ENCODE measurements at places on chromosomes 16 and 17. TPM values are rescaled to one million over a fixed set of nuclear protein-coding genes. Genes with fewer than 3 reads are reported as not detected.
A peak's percentile ranks its signal among the peaks of the same experiment; 100 is the strongest.

GRCh38 chr17:31385428-31386285 is 5.8 kb upstream of the RAB11FIP4 start:
- peaks cover 2% of the 10 kb centered on the region for H3K4me1 ChIP-seq
- H3K36me3 ChIP-seq, result no peaks in the 10 kb centered on the region
- DNase-seq, result no peak

DNA sequence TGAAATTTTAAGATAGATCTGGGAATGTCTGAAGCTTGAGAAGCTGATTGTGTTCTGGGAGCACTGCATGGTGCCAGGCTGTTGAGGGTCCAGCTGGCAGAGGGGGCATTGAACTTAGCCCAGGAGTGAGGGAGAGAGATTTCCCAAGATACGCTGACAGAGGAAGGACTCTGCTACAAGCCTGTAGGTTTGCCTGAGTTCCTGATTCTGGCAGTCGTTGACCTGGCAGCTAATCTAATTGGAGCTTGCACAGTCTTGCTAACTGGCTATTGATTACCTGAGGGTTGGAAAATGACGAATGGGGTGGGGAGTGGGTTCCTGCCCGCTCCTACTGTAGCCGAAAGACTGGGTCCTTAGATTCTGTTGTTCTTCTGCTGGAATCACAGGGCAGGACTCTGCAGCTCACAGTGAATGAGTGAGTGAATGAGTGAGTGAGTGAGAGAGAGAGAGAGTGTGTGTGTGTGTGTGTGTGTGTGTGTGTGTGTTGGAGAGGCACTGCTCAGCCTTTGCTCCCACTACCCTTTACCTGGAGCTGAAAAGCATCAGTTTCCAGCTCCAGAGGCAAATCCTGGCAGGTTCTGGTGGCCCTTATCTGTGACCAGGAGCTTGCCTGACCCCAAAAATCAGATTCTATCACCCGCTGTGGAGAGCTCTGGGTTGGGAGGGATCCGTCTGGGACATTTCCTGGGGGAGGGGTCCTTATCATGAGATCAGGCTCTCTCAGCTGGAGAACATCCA is 16.7 kb downstream of the CTRL start:
- no peak overlapping the region for H3K27ac ChIP-seq
- H3K4me3 ChIP-seq, result no peak overlapping the region
- no peak for DNase-seq
- peaks cover 3% of the 10 kb centered on the region for H3K36me3 ChIP-seq
- H3K4me1 ChIP-seq, result peaks cover 19% of the 10 kb centered on the region

- peak overlapping the region; percentile 84 for H3K4me3 ChIP-seq
- peaks cover 7% of the 10 kb centered on the region for H3K36me3 ChIP-seq
- DNase-seq, result peak; percentile 53
- H3K27ac ChIP-seq, result peak overlapping the region; percentile 92
Measured at GRCh38 chr17:75345514-75346167, 56.4 kb upstream of the SLC25A19 start.

DNA sequence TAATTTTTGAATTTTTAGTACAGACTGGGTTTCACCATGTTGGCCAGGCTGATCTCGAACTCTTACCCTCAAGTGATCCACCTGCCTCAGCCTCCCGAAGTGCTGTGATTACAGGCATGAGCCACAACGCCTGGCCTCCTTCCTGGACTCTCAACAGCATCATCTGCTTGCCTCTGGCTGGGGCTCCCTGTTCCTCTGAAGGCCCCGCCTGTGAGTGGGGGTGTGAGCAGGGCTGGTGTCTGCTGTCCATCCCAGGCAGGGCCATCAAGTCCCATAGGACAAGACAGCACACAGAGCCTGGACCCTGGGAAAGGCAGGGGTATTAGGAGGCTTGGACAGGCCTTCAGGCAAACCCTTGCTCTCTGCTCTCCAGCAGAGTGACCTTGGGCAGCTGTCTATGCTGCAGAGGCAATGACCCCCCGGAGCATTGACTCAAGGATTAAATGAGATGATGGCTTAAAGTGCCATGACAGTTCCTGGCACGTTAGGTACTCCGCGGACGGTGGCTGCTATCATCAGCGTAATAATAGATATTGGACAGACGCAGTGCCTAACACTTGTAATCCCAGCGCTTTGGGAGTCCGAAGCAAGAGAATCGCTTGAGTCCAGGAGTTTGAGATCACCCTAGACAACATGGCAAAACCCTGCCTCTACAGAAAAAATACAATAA is 19.2 kb downstream of the SCNN1B start:
- no peak overlapping the region for H3K4me3 ChIP-seq
- no peak for DNase-seq
- no peak overlapping the region for H3K27ac ChIP-seq
- H3K27me3 ChIP-seq, result peaks cover 6% of the 10 kb centered on the region

DNA sequence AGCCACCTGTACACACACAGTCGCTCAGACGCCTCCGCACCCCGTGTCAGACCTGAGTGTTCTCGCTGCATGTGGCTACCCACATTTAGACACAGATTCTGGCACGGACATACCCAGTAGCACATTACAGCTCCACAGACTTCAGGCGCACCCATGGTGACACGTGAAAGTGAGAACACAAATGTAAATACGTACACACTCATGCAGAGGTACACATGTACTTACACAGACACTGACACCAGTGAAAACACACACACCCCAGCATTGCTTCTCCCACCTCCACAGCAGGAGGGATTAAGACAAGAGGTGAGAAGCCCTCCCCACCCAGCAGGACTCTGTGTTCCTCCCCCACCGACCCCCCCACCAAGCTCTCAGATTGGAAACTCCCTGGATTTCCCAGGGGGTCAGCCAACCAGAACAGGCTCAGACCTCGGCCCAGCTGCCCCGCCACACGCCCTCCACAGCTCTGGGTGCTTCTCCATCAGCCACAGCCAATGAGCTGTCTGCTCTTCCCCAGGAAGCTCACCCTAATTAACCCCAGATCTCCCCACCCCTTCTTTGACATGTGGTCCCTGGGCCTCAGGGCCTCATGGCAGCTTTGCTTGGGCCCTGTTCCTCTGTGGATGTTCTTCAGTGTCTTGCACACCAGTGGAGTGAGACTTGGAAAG is 5.3 kb upstream of the FOXN1 start:
- H3K27me3 ChIP-seq, result peaks cover 8% of the 10 kb centered on the region
- no peak overlapping the region for H3K4me3 ChIP-seq
- H3K36me3 ChIP-seq, result no peaks in the 10 kb centered on the region
- no peak overlapping the region for H3K27ac ChIP-seq
- no peak for DNase-seq

DNA sequence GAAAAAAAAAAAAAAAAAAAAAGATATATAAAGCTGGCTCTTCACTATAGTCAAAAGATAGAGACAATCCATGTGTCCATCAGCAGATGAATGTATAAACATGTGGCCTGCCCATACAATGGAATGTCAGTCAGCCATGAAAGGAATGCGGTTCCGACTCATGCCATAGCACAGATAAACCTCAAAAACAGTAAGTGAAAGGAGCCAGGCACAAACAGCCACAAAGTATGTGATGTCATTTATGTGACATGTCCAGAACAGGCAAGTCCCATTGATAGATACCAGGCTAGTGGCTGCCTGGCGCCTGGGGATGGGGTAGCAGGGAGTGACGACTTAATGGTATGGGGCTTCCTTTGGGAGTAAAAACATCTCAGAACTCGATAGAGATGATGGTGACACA is 155.7 kb downstream of the CMIP start:
- H3K36me3 ChIP-seq, result no peaks in the 10 kb centered on the region
- DNase-seq, result no peak
- H3K27me3 ChIP-seq, result no peaks in the 10 kb centered on the region
- no peak overlapping the region for H3K4me3 ChIP-seq

DNA sequence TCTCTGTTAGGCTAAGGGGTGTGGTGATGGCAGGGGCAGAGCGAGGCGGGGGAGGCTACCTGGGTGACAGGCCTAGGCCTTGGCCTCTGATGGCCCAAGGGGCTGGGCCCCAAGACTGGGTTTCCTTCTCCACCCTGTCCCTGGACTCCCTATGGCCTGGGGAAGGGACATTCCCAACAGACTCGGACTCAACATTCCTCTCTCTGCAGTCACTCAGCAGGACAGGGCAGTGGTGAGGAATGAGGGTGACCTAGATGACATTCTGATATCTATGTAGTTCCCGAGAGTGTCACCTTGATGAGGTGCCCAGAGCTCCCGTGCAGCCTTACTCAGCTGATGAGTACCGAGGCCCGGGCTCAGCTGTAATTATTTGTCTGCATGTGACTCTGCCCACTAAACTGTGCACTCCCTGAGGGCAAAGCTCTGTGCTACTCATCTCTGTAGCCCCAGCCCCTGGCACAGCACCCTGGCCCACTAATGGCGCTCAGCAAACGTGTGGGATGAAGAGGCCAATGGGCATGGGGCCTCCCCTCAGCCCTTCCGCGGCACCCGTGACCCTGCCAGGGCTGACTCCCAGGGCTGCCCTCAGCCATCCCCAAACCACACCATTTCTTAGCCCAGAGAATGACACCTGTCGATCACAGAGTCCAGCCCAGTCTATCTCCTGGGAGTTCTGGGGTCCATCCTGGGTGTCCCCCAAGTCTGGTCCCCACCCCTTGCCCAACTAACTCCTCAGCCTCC is 2.2 kb downstream of the PLCD3 start:
- H3K27ac ChIP-seq, result no peak overlapping the region
- peaks cover 13% of the 10 kb centered on the region for H3K27me3 ChIP-seq

DNA sequence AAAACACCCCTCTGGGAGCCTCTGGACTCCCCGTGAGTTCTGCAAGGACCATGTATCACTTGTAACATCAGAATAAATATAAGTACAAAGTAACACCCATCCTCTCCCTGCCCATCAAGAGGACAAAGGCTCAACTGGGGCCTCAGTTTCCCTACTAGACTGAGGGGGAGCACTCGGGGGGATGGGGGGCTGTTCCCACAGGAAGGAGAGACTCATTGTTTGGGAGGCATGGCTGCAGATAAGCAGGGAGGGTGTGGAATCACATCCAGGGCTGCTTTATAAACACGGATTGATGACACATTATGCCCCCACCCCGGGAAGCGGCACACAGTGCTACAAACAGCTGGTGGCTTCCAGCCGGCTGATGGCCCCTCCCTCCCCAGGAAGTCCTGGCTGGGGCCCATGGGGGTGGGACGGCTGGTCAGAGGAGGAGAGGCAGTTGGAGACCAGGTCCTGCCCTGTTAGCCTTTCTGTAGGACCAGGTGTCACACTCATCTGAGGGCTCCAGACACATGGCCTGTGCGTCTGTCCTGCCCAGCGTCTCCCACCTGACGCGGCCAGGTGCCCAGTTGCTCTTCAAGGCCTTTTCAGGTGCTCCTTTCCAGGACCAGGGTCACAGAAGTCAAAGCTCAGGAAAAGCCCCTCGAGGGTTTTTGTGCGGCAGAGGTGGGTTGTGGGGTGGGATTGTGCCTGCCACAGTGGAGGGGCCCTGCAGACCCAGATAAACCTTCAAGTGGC is 1.3 kb upstream of the MPG start:
- peak overlapping the region; percentile 58 for H3K27ac ChIP-seq
- peaks cover 28% of the 10 kb centered on the region for H3K27me3 ChIP-seq
- DNase-seq, result no peak
- H3K36me3 ChIP-seq, result peaks cover 6% of the 10 kb centered on the region

DNA sequence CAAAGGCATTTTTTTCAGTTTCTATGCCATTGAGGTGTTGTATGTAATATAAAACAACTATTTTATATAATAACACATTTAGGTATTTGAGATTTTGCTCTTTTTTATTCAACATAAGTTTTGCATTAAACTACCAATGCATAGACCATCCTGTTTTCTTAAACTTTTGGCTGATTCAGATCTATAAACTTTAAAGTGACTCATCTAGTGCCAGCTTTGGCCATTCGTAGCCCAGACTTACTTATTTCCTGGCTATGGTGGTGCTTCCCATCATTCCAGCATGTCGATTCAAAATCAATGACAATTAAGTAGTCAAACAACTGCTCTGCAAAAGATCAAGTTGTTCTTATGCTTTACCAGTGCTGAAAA is 3.1 kb downstream of the ERI2 start:
- H3K27ac ChIP-seq, result no peak overlapping the region
- peaks cover 21% of the 10 kb centered on the region for H3K4me1 ChIP-seq
- no peak overlapping the region for H3K4me3 ChIP-seq
- no peak for DNase-seq

DNA sequence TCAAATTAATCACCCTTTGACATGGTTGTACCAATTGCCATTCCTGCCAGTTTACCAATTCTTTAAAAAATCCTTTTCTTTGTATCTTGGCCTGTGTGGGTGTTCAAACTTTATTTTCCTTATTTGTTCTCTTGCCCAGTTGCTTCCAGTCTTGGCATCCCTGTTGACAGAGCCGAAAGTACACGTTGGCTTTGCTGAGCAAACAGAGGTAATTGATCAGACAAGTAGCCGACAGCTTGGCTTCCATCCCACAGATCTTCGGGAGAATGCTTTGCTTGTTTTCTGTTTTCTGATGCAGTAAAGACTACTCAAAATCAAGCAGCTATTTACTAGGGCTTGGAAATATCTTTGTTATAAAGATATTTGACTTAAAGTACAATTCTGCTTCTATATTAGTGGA is 506.8 kb upstream of the SALL1 start:
- no peaks in the 10 kb centered on the region for H3K4me1 ChIP-seq
- H3K27ac ChIP-seq, result no peak overlapping the region
- H3K36me3 ChIP-seq, result no peaks in the 10 kb centered on the region
- DNase-seq, result no peak

DNA sequence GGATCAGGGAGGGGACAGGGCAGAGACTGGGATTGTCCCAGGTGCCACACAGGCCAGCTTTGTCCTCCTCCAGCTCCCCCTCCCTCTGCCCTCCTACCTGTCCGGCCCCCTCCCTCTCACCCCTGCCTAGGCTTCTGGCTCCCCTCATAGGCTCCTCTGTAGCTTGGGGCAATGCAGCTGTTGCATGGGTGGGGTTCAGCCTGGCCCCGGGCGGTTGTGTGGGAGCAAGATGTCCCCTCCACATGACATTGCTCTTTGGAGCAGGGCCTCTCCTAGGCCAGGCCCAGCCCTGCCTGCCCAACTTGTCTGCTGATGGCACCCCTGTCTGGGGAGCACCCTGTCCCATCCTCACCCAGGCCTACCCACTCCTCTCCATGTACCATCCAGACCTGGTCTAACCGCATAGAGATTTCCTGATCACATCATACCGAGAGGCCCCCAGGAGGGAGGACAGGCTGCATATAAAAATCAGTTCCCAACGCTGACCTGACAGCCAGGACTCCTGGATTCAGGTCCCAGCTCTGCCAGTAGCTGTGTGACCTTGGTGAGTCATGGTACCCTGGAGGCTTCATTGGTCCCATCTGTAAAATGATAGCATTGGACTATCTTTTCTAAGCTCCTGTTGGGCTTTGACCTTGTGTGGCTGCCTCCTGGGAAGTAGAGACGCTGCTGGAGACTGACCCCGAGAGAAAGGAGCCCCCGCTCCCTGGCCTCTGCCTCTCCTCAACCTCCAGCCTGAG is 48.8 kb upstream of the DLX4 start:
- H3K4me1 ChIP-seq, result no peaks in the 10 kb centered on the region
- H3K27ac ChIP-seq, result no peak overlapping the region
- no peak for DNase-seq

- no peaks in the 10 kb centered on the region for H3K4me1 ChIP-seq
- H3K27me3 ChIP-seq, result no peaks in the 10 kb centered on the region
- H3K36me3 ChIP-seq, result no peaks in the 10 kb centered on the region
- H3K27ac ChIP-seq, result no peak overlapping the region
- H3K4me3 ChIP-seq, result no peak overlapping the region
Measured at GRCh38 chr17:79461041-79461440, 149.8 kb downstream of the RBFOX3 start.

GRCh38 chr17:42288803-42289610 is 709 bp downstream of the STAT5A start:
- peaks cover 27% of the 10 kb centered on the region for H3K36me3 ChIP-seq
- peaks cover 40% of the 10 kb centered on the region for H3K4me1 ChIP-seq
- peak; percentile 73 for DNase-seq
- H3K4me3 ChIP-seq, result peak overlapping the region; percentile 91
- no peaks in the 10 kb centered on the region for H3K27me3 ChIP-seq

Gene DUS2
- 21.1 TPM for total RNA-seq

Gene CD300LD
- not detected for total RNA-seq

Gene HEATR9
- 6.3 TPM for total RNA-seq

Gene HASPIN
- 17.5 TPM for total RNA-seq

Gene CCL22
- total RNA-seq, result 0.17 TPM

Gene ACBD4
- 24.5 TPM for total RNA-seq

Gene RCVRN
- not detected for total RNA-seq
